ENCODE measurements at places on chromosomes 11 and 22.

- no peak for DNase-seq
These were observed 10.5 kb downstream of the SYNGR1 start for GRCh38 chr22:39360242-39360641.

DNA sequence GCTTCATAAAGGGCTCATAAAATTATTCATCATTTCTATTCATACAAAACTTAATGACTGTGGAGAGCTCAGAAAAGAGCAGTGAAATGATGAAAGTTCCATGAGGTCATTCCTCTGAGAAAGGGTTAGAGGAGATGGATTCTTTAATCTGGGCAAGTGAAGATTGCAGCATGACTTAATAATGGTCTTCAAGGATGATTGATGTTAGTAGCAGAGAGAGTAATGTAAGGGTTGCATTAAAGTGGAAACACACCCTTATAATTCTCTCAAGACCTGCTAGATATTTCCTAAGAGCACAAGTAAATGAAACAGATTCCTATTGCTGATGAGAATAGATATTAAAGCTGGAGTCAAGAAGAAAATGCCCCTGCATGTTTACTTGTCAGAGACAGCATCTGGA lies 711.6 kb upstream of the ANO5 start:
- no peak for DNase-seq

DNA sequence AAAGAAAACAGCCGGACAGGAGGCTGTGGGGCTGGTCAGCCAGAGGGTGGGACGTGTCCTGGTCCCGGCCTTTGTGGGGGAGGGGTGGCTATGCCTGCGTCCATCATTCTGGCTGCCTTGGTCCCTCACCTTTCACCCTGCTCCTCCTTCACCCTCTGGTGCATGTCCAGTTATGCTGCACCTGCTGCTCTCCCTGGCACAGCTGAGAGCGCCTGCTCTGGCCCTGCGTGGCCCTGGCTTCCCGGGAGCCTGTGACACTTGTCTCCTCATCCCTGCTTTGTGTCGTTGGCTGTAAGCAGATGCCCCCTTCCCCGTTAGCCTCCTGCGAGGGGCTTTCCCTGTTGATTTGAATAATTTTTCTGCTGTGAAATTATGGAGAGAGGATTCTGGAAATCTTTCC lies 16.6 kb downstream of the PHRF1 start:
- DNase-seq: no peak

GRCh38 chr11:32309530-32310213 lies 125.7 kb downstream of the WT1 start:
- DNase-seq: no peak

GRCh38 chr11:128448200-128448886 lies 139.0 kb downstream of the ETS1 start:
- peak; percentile 17 for DNase-seq

- no peak for DNase-seq
These were observed 132.3 kb downstream of the CRYBB2 start for GRCh38 chr22:25351631-25352293.

- DNase-seq: no peak
These were observed 5.0 kb downstream of the UQCR10 start for GRCh38 chr22:29772170-29772641.

- DNase-seq: no peak
These were observed 43.6 kb upstream of the PRR5 start for GRCh38 chr22:44658311-44658953.

- DNase-seq: peak; percentile 35
These were observed 16.2 kb downstream of the ATM start for GRCh38 chr11:108239076-108239475.

- DNase-seq: no peak
These were observed 710.3 kb downstream of the KCNA4 start for GRCh38 chr11:29306527-29306926.

GRCh38 chr11:126132319-126132718 lies 69.7 kb upstream of the CDON start:
- DNase-seq: no peak

- no peak for DNase-seq
These were observed 72.0 kb downstream of the TRIM29 start for GRCh38 chr11:120065876-120066275.

GRCh38 chr11:94795476-94796189 lies 27.5 kb downstream of the AMOTL1 start:
- DNase-seq: no peak

GRCh38 chr22:43897751-43898261 lies 6.0 kb upstream of the PNPLA5 start:
- no peak for DNase-seq

DNA sequence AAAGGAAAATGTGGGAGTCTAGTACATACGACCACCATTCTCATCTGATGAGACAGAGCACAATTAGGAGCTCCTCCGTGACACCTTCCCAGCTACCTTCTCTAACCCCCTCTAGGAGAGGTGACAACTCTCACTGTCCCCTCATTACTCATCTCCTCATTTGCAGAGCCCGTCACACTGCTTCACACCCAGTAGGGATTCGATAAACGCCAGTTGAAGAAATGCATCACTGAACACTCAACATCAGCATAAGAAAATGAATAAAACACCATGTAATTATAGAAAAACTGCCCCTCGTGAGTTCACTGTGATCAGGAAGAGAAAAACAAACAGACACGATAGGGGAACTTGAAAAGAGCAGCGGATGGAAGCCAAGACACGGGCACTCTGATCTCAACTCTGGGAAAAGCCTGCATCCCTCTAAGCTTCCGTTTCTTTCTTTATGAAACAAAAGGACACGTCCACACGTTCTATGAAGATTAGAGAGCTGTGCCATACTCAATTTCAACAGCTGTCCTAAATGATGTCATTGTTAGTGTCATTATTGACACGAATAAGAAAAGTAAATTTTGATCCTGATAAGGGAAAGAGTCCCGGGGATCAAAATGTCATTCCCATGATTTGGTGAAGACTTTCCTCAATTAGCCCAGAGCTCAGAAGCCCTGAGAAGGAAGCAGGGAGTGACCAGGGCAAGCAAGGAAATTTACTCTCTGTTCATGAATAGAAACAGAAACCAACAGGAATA lies 356.9 kb downstream of the LARGE1 start:
- no peak for DNase-seq

DNA sequence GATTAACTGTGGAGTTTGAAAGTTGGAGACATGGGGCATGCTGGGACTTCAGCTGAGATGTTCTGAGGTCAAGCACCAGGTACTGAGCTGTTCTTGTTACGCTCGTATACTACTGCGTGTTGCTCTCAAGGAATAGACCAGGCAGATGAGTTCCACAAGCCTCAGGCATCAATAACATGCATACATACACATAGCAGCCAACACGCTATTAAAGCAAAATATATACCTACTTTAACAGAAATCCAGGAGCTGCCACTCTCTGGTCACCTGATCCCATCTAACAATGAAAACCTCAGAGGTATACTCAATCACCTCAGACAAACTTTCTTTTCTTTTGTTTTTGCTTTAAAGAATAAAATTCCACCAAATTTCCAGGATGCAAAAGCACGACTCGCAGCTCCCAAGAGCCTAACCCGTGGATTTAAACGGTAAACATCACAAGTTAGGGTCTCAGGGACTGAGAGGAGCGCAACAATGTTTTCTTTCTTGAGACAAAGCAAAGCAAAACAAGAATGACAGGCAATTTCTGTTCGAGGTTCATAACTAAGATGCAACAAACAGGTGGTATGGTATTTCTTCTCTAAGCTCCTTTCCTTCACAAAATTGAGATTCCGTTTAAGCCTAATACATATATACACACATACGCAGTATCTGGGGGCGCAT lies 16.5 kb downstream of the BLID start:
- DNase-seq: no peak

- no peak for DNase-seq
These were observed 17.3 kb downstream of the APOL3 start for GRCh38 chr22:36143066-36143815.

GRCh38 chr11:120523196-120523595 lies 11.6 kb downstream of the GRIK4 start:
- no peak for DNase-seq

- DNase-seq: no peak
These were observed 65.8 kb upstream of the CECR2 start for GRCh38 chr22:17303441-17303839.

DNA sequence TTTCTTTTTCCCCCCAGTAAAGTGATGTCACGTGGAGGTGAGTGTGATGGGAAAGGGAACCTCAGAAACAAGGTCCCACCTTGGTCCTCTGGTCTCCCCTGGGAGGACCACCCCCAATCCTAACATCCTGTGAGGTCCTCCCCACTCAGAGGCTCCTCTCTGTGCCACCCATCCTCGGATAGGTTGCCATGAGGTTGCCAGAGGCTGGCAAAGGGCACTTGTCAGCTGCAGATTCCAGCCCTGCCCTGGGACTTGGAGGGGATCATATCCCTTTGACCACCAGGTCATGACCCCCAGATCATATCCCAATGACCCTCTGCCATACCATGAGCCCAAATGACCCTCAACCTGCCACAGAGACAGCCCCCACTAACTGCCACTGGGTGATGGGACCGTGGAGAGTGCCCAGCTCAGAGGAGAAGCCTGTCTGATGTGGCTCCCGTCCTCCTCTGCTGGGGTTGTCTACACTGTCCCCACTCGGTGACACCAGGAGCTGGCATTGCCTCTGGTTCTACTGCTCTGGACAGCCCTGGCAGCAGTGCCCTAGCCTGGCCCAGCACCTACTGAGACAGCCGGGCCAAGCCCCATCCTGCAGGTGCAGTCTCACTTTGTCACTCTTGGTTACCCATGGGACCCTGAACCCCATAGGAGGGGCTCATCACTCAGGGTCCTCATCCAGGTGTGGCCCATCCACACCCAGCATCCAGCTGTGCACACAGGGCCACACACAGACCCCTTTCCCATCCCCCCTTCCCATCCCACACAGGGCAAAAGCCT lies 90.2 kb upstream of the KCNQ1OT1 start:
- no peak for DNase-seq

DNA sequence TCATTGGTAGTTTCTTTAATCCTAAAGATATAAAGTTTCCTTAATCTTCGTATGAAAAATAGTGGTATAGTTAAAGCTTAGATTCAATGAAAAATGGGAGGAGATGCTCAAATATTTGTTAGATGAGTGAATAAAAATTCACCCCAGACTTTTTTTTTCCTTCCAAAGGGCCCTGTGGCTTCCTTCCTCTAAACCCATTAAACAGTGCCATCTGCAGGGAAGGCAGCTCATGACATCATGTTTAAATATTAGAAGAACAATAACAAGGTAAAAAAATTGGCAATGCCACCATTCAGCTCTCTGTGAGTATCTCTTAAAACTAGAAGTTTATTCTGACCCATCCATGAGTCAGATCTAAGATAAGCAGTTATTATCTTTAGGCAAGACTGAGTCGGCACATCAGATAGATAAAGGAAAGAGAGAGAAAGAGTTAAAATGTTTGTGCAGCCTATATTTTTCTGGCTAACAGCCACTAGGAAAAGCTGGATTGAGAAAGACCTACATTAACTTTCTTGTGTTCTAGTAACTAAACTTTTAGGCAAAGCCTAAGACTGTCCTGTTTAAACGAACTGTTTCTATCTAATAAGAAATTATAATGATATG lies 19.1 kb upstream of the OOSP1 start:
- no peak for DNase-seq

DNA sequence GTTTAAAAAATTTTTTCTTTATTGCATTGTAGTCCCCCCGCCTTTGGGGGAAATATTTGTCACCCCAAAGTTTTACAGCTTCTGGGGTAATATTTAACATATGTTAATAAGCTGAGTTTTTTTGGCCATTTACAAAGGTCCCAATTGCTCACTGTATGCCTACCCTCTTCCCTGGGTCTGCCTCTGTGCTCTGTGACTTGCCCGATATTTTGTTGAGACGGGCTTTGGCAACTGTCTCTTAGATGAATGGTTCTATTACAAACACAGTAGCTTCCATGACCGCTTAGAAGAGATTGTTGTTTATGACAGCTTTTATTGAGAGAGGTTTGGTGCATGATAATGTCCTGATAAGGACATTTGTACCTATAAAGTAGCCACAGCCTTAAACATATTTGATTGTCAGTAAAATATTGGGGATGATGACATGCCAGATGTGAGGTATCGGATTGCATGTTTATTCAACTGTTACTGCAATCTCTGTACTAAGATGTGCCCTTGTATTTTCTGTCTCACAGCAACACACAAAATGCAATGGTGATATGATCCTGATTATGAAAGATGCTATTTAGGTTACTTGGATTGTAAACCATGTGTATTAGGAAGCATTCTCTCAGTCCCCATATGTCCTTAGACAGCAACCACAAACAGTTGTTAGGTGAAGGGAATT lies 103.1 kb downstream of the TEAD1 start:
- no peak for DNase-seq

DNA sequence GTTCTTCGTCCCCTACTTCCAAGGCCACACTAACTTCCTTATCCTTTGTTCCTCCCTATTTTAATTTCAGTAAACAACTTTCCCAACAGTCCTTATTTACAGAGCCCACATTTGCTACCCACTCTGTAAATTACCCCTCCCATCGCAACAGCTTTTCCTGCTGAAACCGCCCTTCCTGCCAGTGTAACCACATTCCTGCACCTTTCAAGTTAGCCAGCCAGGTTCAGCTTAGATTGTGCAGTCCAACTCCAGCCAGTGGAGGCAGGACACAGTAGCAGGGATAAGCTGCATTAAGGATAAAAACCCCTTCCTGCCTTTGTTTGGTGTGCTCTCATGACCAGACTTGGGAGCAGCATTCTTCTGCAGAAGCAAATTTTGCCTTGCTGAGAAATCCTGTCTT lies 768.3 kb upstream of the ARHGAP42 start:
- no peak for DNase-seq

GRCh38 chr22:36291831-36292740 lies 39.2 kb downstream of the APOL1 start:
- no peak for DNase-seq

DNA sequence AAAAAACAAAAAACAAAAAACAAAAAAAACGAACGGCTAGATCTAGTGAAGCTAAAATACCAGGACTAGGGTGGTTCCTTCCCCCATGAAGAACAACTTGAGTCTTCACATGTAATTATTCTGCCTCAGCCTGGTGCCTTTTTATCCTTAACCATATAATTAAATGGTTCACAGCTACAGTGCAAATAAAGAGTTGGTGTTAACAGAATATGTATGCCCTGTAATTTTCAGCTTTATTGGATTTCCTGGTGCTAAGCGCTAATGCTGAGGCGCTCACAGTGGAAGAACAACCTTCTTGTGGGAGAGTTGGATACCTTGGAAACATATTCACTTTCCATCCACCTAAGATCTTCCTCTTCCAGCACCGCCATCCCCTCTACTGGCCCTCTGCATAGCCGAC lies 158.5 kb upstream of the SORL1-AS1 start:
- no peak for DNase-seq

GRCh38 chr22:30104501-30105156 lies 24.4 kb downstream of the HORMAD2 start:
- DNase-seq: no peak

DNA sequence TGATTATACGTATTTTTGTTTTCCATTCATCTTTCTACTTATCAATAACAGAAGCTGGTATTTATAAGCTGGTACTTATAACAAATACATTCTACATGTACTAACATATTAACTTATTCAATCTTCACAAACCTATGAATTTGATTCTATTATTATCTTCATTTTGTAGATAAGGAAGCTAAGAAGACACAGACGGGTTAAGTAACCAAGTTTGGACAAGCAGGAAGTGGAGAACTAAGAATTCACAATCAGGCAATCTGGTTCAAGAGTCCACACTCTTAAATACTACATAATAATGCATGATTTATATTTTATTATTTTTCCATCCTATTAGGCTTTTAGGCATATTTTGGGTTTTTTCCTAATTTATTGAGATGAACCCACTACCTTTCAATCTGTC lies 25.0 kb downstream of the FCHSD2 start:
- no peak for DNase-seq

- DNase-seq: no peak
These were observed 69.7 kb downstream of the APIP start for GRCh38 chr11:34846467-34846866.

- no peak for DNase-seq
These were observed 5.4 kb upstream of the MIF start for GRCh38 chr22:23888615-23889401.

- no peak for DNase-seq
These were observed 150.6 kb downstream of the CEP164 start for GRCh38 chr11:117478126-117478860.
